ENCODE measurements at places on chromosomes 6 and 20. TPM values are rescaled to one million over a fixed set of nuclear protein-coding genes. Genes with fewer than 3 reads are reported as not detected.

GRCh38 chr6:51118792-51119191, 300.1 kb downstream of the TFAP2B start:
- no peak for DNase-seq

DNA sequence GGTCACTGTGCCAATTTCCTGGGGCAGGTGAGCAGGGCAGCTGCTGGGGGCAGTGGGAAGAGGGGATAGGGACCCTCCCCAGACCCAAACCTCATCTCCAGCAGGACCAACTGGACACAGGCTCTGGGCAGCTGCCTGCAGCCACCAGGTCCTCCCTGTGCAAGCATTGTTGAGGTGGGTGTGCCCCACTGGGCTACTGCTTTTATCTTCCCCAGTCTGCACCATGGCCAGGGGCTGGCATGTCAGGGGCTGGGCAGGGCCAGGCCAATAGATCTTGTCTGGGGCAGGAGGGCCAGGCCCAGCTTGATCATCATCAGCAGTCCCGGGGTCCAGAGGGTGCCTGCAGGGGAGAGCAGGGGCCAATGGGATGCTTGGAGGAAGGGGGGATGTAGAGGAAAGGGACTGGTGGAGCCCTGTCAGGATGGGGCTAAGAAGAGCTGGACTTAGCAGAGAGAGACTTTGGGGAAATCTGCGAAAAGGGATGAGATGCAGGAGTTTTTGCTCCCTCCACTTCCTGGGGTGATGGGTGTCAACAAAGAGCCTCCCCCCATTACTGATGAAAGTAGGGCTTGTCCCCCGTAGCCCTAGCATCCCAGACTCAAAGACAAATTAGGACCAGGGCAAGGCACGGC, 5.7 kb downstream of the EBF4 start:
- DNase-seq = no peak

DNA sequence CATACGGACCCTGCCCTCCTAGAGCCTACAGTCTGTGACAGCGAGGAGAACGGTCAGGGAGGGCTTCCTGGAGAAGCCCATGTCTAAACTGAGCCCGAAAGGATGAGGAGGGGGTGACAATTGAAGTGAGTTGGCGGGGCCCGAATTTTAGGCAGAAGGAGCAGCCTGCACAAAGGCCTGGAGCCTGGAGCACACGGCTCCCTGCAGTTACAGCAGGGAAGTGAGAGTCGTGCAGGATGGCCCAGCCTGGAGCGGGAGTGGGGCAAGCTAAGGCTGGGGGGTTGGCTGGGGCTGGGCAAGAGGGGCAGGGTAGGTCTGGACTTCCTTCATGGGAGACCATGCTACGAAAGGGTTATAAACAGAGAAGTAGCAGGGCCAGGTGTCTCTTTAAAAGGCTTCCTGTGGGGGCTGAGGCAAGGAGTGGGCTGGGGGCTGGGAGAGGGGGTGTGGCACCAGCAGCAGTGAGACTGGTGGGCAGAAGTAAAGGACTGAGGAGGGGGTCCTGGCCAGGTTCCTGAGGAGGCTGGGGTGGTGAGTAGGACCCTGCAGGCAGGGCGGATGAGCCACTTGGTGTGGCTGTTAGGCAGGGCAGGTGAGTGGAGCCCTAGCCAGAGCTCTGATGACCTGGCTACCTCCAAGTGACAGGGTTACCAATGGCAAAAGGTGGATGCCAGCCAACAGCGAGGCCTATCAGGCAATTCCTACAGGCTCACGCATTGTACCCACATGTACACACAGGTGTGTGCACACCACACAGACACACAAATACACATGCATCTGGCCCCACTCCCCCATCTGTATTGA, 119.2 kb downstream of the MRPL14 start:
- no peak for DNase-seq

- no peak for DNase-seq
These were observed 158.6 kb upstream of the PREP start for GRCh38 chr6:105561486-105561885.

DNA sequence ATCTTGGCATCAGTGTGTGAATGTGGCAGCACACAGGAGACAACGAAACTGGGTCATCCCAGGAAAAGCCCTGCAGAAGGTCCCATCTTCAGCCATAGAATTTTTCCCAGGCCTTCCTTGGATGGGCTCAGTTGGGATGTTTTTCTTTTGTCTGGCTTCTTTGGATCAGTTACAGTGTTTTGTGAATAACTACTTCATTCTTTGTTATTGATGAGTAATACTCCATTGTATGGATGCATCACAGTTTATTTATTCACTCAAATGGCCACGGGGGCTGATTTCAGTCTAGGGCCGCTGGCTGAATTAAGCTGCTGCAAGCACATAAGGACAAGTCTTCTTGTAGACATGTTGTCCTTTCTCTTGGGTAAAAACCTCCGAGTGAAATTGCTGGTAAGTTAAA, 81.3 kb upstream of the CD93 start:
- DNase-seq = no peak

Gene FAM83C
- total RNA-seq = not detected

GRCh38 chr20:1810926-1811620, 84.1 kb upstream of the SIRPA start:
- no peak for DNase-seq

Gene SIRPA
- 6.1 TPM for total RNA-seq

Gene PPP1R18
- 44.0 TPM for total RNA-seq

Gene APMAP
- total RNA-seq = 73.4 TPM

DNA sequence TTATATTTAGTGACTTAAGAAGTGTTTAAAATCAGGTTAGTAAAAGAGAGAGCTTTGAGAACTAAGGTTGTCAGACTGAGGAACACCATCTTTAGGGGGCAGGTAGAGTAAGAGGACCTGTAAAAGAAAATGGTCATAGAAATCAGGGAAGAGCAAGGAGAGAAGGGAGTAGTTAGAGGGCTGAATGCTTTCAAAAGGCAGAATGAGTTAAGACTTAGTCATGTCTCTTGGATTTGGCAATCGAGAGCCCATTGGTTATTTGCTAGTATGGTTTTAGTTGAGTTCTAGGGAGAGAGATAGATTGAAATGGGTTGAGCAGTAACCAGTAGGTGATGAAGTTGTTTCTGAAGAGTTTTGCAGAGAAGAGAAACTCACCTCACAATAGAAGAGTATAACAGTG, 51.1 kb downstream of the RALGAPB start:
- DNase-seq = no peak

Gene MACROD2
- 47.7 TPM for total RNA-seq

DNA sequence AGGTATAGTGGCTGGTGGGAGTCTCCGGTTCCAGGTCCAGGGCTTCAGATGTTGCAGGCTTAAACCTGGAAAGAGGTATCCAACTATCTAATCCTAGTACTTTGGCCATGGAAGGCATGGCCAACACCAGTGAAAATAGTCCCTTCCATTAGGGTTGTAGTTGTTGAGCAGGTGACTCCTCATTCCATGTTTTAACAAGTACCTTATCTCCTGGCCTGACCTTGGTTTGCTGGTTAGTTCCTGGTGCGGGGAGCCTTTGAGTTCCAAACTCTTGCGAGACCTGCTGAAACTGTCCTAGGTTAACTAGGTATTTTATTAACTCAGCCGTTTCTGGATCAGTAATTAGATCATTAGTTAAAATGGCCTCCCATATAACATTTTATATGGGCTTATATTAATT, 165.1 kb upstream of the PROKR2 start:
- no peak for DNase-seq

- DNase-seq = no peak
These were observed 151.4 kb downstream of the ID4 start for GRCh38 chr6:19988555-19988954.

All from frontal cortex (tissue), 4 donors.